ENCODE measurements at places on chromosomes 11 and 22. TPM values are rescaled to one million over a fixed set of nuclear protein-coding genes. Genes with fewer than 3 reads are reported as not detected.

Gene DUSP18
- 19.3 TPM for total RNA-seq

Gene VPREB1
- not detected for total RNA-seq

Gene UCP3
- 0.33 TPM for total RNA-seq

Gene FAM181B
- under 0.01 TPM for total RNA-seq

Gene CLCF1
- total RNA-seq: 4.6 TPM

Gene CSF2RB
- 15.6 TPM for total RNA-seq

Gene CD248
- total RNA-seq: 0.19 TPM

Gene RNF214
- total RNA-seq: 14.2 TPM

Gene KRTAP5-2
- not detected for total RNA-seq

Gene LRRC74B
- not detected for total RNA-seq

Gene TYR
- total RNA-seq: 0.29 TPM

Gene SLC7A4
- total RNA-seq: under 0.01 TPM

Gene GRIK4
- total RNA-seq: 0.33 TPM

Gene CCDC188
- 8.6 TPM for total RNA-seq

Data from vein endothelial cell (primary cell).